Skeletal muscle cell (primary cell): ENCODE measurements at places on chromosomes 3 and 15.

DNA sequence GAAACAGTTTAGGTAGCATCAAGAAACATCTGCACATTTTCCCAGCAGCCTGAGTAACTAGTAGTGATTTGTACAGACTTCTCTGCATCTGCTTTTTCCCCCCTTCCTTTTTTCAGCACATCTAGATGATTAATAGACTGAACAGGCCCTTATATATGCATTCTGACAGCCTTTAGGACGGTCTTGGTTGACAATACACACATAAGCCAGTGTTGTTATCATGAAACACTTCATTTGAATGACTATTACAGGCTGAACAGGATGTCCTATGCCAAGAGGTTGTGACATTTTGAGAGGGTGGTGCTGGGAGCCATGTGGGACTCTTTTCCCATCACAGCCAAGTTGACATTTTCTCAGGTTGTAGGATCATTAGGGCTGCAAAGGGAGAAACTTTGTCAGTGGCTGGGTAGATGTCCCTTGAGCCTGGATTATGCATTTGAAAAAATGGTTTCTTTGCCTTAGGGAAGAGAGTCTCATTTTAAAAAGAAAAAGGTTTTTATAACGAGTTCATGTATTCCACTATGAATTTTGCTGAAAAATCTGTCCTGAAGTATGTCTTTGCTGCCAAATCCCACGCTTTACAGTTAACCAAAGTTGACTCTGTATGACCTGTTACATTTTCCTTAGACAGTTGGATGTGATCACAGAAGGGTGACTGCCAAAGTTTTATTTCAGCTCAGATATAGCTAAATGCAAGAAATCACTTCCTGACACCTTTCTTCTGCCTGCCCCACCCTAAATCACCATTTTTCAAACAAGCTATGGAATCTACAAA lies 73.7 kb downstream of the FILIP1L start:
- peak; percentile 71 for DNase-seq

DNA sequence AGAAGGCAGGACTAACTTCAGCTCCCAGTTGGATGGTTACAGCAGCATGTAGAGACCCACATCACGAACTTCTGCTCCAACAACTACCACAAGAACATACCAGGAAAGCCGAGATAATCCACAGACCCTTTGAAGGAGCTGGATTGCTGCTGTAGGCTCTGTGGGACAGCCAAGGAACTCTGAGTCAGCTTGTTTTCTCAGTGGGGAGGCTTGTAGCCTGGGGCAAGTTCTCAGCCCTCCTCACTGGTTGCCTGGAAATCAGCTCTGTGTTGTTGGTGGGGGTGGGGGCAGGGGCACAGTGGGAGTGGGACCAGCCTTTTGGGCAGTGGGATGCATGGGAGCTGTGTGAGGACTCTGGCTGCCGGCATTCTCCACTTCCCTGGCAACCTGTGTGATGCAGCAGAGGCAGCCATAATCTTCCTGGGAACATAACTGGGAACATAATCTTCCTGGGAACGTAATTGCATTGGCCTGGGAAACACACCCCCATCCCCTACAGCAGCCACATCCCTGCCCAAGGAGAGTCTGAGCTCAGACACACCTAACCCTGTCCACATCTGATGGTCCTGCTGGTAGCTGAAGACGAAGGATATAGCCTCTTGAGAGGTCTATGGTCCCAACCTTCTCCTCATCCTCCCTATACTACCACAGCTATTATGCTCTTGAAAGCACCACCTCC lies 153.1 kb downstream of the PEAK1 start:
- DNase-seq, result peak; percentile 41

GRCh38 chr3:54909191-54909590 lies 18.7 kb downstream of the LRTM1 start:
- no peak for DNase-seq

GRCh38 chr3:72492240-72492639 lies 356.0 kb downstream of the SHQ1 start:
- peak; percentile 81 for DNase-seq

DNA sequence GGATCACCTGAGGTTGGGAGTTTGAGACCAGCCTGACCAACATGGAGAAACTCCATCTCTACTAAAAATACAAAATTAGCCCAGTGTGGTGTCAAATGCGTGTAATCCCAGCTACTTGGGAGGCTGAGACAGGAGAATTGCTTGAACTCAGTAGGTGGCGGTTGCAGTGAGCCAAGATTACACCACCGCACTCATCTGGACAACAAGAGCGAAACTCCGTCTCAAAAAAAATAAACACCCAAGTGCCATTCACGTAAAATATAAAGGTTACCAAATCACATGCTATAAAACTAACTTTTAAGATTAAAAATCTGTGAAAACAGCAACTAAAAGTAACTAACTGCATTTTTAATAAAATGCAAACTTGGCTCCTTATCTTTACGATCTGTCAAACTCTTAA lies 8.9 kb downstream of the TRIM59 start:
- no peak for DNase-seq

DNA sequence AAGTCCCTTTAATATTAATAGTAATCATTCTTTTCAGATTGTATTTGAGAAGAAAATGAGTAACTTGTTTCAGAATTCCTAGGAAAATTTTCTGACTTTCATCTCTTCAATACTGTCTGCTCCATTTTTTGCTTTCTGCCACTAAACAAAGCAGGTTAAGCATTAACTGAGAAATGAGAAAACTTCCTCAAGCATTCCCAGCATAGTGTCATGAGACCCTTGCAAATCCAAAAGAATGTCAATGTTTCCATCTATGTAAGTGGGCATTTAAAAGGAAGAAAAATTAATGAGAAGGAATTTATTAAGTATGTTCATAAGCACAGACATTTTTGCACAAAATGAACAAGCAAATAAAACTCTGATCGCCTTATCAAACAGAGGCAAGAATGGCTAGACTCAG lies 148.0 kb upstream of the STRIT1 start:
- DNase-seq, result no peak

DNA sequence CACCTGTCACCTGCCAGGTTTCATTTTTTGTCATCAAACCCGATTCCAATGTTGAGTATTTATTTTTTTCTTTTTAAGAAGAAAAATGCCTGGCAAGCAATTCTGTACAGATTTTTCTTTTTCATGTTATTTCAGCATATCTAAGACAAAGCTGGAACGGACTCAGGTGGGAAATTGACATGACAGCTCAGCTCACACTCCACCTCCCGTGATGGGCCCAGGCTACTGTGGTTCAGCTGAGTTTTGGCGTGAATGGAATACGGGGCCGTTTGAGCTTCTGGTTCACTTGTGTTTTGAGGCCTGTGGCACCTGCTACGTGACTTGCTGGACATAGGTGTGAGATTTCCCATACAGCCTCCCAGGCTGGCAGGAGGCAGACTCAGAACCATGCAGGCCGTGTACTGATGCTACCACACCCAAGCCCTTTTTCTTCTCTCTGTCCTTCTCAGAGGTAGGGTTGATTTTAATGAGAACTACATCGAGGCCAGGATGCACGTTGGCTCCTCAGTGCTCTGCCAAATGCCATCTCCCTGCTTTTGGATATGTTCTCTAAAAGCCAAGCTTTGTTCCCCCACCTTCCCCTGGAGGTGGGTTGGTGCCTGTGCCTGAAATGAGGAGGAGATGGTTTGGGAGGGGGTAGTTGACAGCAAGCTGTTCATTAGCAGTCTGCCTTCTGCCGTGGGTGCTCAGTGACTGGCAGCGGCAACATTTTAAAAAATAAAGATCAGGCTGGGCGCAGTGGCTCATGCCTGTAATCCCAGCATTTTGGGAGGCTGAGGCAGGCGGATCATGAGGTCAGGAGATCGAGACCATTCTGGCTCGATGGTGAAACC lies 48.7 kb downstream of the TRAK1 start:
- no peak for DNase-seq

GRCh38 chr3:193972832-193973231 lies 163.1 kb upstream of the HES1 start:
- no peak for DNase-seq

GRCh38 chr15:39478996-39479395 lies 101.9 kb upstream of the THBS1 start:
- DNase-seq, result no peak

DNA sequence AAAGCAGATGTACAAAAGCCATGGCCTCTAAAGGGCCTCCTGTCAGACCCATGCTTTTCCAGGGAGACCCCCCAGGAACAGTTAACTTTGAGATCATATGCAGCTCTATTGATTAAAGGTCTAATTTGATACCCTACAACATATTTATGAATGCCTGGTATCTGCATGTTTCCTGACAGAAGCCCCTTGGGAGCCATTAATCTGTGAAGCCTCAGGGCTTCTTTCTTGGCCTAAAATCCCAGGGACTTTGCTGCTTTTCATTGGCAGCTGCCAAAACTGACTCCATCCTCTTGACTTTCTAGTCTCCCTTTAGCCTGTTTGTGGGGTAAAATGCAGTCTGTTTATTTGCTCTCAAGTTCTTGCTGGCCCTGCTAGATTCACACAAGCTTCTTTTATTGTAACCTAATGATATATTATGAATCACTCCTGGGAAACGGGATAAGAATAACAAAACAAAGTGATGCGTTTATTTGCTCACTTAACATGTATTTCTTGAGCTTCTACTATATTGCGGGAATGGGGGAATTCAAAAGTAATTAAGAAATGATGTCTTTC lies 257.0 kb downstream of the LSAMP start:
- DNase-seq, result peak; percentile 21

- DNase-seq, result no peak
Observed at GRCh38 chr3:30768703-30769550, 125.5 kb downstream of the GADL1 start.

- no peak for DNase-seq
Observed at GRCh38 chr3:52827441-52827840, 3.0 kb downstream of the ITIH4 start.

DNA sequence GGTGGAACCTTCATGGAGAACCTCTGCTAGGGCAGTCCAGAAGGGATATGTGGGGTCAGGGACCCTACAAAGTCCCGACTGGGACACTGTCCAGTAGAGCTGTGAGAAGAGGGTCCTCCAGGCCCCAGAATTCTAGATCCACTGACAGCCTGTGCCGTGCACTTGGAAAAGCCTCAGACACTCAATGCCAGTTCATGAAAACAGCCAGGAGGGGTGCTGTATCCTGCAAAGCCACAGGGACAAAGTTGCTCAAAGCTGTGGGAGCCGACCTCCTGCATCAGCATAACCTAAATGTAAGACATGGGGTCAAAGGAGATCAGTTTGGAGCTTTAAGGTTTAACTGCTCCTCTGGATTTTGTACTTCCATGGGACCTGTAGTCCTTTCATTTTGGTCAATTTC lies 448.8 kb upstream of the CADM2 start:
- no peak for DNase-seq

DNA sequence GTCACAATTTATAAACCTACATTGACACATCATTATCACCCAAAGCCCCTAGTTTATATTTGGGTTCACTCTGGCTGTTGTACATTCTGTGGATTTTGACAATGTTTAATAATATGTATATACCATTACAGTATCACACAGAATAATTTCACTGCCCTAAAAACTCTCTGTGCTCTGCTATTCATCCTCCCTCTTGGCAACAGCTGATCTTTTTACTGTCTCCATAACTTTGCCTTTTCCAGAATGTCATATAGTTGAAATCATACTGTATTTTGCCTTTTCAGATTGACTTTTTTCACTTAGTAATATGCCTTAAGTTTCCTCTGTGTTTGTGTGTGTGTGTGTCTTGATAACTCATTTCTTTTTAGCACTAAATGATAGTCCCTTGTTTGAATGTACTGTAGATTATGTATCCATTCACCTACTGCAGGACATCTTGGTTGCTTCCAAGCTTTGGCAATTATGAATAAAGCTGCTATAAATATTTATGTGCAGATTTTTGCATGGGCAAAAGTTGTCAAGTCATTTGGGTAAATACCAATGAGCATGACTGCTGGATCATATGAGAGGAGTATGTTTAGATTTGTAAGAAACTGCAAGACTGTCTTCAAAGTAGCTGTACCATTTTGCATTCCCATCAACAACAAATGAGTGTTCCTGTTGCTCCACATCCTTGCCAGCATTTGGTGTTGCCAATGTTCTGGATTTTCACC lies 9.5 kb downstream of the PARP15 start:
- DNase-seq, result no peak

GRCh38 chr15:36468746-36469145 lies 110.7 kb upstream of the CDIN1 start:
- DNase-seq, result peak; percentile 83

DNA sequence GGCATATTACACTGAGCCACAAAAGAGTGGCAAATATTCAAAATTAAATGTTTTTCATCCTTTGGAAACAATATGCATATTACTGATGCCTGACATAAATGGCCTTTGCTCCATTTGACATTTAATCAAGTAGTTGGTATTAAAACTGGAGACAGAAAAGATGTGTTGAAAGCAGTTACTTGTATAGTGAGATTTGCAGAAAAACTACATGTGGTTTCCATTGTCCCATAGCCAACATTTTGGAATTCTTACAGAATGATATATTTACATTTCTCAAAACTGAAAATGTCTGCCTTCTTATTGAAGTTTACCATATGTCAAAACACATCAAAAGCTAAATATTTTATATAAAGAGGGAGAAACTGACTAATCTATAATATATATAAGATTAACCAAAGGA lies 21.6 kb downstream of the SHOX2 start:
- no peak for DNase-seq

- DNase-seq, result no peak
Observed at GRCh38 chr15:101618076-101618475, 34.1 kb downstream of the TM2D3 start.

DNA sequence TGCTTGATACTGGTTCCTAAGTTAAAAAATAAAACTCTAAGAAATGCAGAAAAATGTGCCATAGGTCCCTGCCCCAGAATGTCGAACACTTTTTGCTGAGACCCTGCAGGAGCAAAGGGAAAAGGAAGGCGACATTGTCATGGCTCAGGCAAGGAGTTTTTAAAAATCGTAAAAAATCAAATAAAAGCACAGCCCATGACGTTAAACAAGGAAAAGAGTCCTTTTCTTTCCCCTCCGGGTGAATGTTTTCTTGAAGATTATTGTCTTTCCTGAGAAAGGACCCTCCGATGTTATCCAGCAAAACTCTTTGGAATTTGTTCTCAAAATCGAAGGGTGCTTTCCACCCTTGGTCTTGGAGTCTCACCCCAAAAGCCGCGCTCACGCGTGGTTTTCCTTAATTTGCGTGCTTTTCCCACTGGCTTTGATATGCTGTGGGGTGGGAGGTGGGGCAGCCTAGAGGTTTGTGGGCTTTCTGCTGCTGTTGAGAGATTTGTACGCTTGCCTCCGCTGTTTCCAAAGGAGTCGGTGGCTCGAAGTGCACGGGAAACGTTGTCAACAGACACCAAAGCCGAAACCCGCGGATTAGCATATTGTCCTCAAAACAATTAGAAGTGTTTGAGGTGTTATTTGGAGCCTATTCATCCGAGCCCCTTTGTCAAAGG lies 2.9 kb downstream of the SOX14 start:
- DNase-seq, result no peak

DNA sequence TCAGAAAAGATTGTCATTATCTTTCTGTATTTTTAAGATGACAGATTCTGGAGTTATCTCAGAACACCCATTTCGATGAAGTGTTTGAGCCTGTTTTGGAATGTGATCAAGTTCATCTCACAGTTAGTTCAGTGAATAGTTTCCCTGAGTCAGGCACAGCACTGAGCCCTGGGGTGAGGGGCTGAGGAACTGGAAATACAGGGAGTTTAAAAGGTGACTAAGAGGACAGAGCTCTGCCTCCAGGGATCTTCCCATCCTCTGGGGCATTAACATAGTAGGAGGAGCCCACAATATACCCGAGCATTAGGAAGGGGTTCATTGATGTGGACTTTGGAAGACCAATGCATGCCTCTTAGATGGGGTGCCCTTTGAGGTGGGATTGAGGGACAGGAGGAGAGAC lies 355.1 kb downstream of the CLSTN2 start:
- no peak for DNase-seq
